ENCODE measurements at places on chromosomes 1 and 21.
A peak's percentile ranks its signal among the peaks of the same experiment; 100 is the strongest.

DNA sequence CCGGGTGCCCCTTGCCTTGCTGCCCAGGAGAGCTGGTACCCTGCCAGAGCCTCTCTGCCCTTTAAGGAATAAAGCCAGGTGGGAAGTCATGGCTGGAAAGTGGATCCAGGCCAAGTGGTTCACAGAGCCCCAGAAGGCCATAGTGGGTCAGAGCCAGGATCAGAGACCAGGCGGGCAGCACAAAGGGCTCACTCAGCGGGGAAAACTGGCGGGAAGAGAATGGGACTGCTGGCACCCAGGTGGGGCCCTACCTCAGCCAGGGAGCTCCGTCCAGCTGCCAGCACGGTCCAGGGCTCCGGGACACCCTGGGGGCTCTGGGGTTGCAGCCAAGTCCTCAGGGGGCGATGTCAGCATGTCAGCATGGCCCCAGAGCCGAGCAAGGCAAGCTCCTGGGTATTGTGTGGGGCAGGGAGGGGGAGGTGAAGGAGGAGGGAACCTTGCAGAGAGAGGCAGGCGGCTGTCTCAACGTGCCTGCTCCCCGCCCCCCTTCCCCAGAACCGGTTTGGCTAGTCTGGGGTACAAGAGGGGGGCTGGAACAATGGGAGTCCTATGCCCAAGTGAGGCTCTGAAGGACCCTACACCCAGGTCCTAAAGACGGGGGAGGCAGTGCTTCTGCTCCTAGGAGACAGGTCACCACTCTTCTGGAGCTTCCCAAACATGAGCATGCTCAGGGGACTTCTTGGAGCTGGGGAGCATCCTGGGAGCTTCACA lies at the start of gene ARHGEF19:
Gene ARHGEF19 (minus strand): TSS at position 402 of the 711 bp plus-strand sequence. CDS start 3,598 bp downstream, outside the sequence.
- DNase-seq: no peak

DNA sequence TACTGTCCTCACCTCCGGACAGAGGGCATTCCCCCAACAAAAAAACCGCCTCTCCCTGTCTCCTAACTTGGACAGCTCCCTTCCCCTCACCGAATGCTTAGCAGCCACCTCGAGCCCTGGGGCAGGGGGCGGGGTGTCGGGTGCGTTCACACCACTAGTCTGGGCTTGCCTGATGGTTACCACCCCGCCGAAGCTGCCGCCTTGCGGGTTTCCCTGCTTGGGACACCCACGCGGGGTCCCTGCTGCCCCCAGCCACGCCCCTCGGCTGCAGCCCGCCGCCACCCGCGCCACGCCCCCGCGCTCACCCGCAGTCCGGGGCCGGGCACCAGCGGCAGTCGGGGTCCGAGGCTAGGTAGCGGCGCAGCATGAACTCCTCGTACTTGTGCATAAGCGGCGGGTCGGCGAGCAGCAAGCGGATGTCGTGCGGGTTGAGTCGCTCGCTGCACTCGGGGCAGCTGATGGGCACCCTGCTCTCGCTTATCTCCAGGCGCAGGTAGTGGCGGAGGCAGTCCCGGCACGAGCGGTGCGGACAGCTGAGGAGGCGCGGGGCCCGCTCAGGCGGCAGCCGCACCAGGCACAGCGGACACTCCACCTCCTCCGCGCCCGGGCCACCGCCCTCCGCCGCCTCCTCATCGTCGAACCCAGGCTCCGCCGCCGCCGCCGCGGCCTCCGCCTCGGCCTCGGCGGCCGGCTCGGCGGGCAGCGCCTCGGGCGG lies 706 bp downstream of the RNF19B start:
- DNase-seq: peak; percentile 44

- DNase-seq: no peak
Observed at GRCh38 chr1:209309198-209309597, 274.3 kb upstream of the CAMK1G start.

DNA sequence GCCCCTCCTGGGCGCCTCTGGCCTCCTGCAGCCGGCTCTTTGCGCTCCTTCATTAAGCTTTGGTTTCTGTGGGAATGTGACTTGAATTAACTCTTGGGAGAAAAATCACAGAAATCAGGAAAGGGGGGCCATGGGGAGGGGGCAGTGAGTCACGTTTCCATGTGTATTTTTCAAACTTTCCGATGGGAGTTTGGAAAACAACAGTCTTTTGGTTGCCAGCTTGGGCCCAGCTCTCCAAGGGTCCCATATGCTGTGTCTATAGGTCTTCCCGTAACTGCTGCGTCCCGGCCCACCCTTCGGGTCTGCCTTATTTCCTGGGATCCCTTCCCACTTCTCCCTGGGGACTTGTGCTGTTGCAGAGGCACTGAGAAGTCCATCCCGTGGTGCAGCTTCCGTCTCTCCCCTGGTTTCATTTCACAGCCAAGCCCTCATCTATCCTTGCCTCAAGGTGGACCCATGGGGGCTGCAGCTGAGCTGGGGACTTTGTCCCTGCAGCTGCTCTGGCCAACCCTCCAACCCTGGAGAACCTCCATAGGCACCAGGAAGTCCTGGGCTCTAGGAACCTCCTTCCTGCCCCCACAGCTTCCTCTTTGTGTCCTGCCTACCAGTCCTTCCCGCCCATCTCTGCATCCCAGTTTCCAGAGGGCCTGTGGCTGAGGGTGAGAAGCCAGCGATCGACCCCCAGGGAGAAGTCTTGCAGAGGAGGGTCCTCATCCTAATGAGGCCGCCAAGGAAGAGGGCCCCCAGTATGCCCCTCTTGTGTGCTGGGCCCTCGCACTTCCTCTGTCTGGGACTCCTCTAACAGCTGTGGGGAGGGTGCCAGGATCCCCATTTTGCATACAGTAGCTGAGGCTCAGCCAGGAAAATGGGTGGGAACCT lies 11.6 kb upstream of the LMNA start:
- no peak for DNase-seq

DNA sequence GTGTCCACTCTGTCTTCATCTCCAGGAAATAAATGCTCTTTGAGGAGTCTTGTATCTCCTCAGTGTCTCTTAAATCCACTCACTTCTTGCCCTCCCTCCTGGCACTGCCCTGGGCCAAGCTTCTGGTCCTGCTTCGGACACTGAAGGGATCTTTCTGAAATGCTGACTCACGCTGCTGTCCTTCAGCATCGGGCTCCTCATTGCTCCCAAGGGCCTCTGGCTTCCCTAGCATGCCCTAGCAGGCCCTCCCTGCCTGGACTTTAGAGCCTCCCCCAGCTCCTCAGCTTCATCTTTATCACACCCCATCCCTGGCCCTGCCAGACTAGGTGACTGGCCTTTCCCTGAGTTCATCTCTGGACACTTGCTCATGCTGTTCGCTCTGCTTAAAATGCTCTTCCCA lies 96.6 kb downstream of the FOXD2 start:
- no peak for DNase-seq

DNA sequence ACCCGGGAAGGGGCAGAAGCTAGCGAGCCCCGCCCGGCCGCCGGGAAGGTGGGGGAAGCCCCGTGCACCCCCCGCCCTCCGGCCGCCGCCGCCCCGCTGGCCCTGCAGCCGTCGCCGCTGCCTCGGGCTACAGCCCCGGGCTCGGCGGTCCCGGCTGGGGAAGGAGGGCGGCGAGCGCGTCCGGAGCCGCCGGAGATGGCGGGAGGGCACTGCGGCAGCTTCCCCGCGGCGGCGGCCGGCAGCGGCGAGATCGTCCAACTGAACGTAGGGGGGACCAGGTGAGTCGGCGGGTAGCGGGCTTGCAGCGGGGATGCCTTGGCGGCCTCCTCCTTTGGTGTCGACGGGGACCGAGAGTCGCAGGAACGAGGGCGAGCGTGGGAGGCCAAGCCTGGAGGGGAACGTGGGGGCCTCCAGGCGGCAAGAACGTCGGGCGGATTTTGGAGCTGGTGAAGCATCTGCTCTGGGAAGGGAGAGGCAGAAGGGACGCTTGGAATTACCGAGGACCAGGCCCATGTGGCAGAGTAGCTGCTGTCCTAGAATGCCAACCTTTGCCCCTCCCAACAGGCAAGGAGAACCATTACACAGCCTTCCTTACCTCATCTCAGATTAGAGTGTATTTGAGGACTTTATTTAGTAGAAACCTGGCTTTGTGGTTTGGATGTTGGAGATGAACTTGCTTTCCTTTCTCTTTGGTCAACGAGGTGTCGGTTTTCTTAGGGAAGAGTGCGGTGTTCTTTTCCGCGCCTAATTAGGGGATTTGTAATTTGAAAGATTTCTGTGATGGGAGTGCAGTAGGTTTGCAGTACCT lies 591 bp downstream of the KCTD3 start:
- peak; percentile 68 for DNase-seq

- no peak for DNase-seq
Observed at GRCh38 chr1:8039071-8039470, 13.0 kb upstream of the ERRFI1 start.

DNA sequence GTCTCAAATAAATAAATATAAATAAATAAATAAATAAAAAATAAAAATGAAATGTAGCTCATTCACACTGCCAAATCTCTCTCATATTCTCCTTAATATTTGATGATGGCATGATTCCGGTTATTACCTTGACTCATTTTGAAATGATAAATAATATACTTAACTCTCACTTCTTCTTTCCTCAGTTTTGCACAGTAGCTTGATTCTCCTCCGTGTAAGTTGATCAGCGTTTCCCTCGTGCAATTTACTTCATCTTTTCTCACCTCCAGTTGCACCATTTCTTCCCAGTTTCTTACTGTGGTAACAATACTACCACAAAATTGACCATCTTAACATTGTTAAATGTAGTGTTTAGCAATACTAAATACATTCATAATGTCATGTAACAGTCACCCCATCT lies 111.6 kb downstream of the RIPK4 start:
- DNase-seq: no peak

DNA sequence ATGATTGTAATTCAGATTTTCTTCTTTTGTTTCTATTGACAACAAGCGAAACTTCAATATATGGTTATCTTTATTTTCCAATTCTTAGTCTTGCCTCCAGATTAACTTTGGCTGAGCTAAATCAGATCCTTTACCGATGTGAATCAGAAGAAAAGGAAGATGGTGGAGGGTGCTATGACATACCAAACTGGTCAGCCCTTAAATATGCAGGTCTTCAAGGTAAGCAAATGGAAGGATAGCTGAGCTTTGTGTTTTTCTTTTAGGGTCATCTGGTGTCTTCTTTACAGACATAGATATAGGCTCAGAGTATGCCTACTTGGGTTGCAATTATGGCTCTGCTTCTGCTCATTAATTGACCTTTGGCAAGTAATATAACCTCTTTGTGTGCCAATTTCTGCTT lies 37.7 kb downstream of the AGL start:
- DNase-seq: no peak

- no peak for DNase-seq
Observed at GRCh38 chr1:59541161-59541560, 244.3 kb downstream of the FGGY start.

DNA sequence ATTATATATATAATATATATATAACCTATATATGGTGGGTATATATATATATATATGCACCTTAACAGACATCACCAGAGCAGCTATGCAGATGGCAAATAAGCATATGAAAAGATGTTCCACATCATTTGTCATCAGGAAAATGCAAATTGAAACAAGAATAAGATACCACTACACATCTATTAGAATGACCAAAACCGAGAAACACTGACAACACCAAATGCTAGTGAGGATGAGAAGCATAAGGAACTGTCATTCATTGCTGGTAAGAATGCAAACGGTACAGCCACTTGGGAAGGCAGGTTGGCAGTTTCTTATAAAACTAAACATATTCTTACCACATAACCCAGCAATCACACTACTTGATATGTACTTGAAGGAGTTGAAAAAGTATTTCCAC lies 219.8 kb upstream of the PRMT6 start:
- DNase-seq: no peak

DNA sequence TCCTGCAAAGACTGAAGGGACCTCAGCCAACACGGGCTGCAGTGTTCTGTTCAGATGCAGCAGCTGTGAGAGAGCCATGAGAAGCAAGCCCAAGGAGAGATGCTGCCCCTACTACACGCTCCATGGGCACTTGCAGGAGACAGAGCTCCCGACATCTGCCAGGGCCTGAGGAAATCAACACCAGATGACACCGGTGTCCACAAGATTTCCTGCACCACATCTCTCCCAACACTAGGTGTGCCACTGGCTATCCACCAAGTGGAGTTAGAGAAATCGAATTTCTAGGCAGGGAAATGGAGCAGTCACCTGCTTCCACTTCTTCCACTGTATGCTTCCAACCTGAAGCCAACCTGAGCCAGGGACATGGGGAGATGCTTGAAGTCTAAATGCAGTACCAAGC lies 445.3 kb downstream of the RWDD3 start:
- DNase-seq: no peak

- DNase-seq: no peak
Observed at GRCh38 chr21:40723317-40723716, 123.6 kb downstream of the DSCAM start.

DNA sequence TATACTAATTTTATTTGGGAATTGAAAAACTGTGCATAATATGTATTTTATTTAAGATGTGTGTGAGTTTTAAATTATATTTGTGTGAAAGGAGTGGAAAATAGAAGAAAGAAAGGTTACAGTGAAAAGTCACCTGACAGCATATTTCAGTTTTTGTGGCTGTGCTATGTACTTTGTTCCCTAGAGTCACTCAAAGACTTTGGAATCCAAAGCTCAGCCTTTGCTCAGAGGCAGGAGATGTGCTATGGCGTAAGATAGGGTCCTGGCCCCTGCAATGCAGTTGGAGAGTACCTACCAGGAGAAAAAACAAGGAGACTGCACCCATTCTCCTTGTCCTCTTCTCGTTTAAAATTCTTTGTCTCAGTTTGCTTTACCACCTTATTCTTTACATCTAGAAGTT lies 2.9 kb downstream of the CCDC30 start:
- DNase-seq: no peak

GRCh38 chr1:54081306-54082270 lies 28.2 kb downstream of the TCEANC2 start:
- DNase-seq: peak; percentile 70

DNA sequence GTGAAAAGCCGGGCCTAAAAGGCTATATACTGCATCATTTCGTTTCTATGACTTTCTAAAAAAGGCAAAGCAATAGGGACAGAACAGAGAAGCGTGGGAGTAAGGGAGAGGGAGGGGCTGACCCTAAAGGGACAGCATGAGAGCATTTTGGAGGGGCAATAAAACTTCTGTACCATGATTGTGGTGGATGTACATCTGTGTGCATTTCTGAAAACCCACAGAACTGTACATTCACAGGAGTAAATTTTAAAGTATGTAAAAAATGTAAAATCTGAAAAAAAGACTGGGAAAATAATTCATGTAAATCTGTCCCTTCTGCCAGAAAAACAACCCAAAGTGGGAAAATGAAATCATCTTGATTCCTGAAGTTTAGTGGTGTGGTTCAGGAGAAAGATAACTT lies 235.4 kb downstream of the CENPF start:
- no peak for DNase-seq

DNA sequence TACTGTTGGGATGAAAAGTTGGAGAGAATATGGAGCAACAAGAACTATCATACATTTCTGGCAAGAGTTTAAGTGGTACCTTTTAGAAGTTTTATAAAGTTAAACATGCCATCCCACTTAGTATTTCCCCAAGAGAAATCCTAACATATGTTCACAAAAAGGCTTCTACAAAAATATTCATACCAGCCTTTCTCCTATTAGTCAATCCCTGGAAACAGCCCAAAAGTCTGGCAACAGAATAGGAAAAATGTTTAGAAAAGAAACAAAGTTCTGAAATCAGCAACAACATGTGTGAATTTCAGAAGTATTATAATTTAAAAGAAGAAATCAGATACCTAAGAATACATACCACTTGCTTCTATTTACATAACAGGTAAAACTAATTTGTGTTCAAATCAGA lies 271.0 kb downstream of the DSCAM start:
- DNase-seq: no peak

GRCh38 chr1:234699795-234700665 lies 90.1 kb upstream of the IRF2BP2 start:
- peak; percentile 77 for DNase-seq

- peak; percentile 16 for DNase-seq
Observed at GRCh38 chr1:29651684-29652665, 415.7 kb downstream of the PTPRU start.
